ENCODE measurements at places on chromosomes 6 and 20.
A peak's percentile ranks its signal among the peaks of the same experiment; 100 is the strongest.

- DNase-seq = peak; percentile 73
Observed at GRCh38 chr20:63682384-63683139, 13.9 kb upstream of the TNFRSF6B start.

DNA sequence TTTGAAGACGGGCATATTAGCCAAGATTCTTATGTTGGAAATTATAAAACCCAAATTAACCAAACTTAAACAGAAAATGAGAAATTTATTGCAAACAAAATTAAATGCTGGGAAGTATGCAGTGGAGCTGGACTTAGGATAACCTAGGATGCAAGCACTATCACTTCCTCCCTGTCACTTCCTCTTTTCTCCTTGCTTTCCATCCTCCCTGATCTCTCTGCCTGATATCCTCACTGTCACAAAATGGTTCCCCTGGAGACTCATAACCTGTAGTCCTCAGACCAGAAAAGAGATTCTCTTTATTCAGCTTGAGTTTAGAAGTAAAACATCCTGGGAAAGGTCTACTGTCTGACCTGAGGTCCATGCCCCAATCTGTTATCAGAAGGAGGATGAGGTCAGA is 7.4 kb upstream of the KLHL32 start:
- DNase-seq = no peak

- peak; percentile 69 for DNase-seq
Observed at GRCh38 chr20:18585134-18585533, 2.7 kb upstream of the DTD1 start.

- DNase-seq = no peak
Observed at GRCh38 chr20:33515569-33516216, 25.8 kb downstream of the CBFA2T2 start.

DNA sequence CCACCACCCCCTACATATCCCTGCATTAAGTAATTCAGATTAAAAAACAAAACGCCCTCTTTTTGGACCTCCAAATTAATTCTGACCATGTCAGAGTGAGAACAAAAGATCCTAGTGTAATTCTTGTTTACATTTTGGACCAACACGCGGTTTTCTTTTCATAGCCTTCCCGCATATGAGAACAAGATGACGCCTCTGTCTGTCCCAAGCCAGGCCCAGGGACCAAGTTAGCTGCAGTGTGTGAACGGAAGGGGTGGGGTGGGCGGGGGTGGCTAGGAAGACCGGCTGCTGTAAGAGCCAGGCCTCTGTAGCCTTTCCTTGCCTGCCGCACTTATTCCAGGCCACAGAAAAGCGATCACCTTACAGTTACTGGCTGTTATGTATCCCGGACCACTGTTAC is 68.0 kb downstream of the PLCG1 start:
- DNase-seq = no peak

DNA sequence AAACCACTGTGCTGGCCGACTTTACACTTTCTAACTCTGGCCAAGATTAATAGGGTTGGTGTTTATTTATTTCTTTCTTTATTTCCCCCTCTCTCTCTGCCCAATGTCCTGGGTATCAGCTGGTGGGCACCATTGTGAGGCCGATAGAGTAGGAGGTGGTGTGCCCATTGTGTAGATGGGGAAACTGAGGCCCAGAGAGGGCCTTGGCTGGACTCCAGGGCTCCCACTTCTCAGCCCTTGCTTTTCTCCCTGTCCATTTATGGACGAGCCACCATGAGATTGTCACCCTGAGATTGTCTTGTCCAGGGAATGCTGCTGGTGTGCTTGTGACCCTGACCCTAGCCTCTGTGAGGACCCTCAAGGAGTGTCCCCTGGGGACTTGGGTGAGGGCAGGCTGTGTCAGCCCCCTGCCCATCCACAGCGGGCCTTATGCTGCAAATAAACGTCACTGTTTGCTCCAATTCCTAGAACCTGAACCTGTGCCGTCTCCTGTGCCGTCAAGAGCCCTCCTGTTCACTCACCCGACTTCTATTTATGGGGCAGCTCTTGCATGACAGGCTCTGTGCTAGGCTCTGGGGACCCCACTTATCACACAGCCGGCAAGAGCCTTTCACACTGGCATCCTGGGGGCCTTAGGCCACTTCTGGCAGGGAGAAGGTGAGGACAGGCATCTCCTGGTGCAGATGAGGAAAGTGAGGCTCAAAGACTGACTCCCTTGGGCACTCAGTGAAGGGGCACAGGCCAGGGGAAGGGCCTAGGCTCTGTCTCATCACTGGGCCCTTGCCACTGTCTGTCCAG is 24.8 kb downstream of the SUN5 start:
- DNase-seq = no peak

GRCh38 chr20:40922865-40923264 is 105.8 kb upstream of the TOP1 start:
- DNase-seq = no peak

DNA sequence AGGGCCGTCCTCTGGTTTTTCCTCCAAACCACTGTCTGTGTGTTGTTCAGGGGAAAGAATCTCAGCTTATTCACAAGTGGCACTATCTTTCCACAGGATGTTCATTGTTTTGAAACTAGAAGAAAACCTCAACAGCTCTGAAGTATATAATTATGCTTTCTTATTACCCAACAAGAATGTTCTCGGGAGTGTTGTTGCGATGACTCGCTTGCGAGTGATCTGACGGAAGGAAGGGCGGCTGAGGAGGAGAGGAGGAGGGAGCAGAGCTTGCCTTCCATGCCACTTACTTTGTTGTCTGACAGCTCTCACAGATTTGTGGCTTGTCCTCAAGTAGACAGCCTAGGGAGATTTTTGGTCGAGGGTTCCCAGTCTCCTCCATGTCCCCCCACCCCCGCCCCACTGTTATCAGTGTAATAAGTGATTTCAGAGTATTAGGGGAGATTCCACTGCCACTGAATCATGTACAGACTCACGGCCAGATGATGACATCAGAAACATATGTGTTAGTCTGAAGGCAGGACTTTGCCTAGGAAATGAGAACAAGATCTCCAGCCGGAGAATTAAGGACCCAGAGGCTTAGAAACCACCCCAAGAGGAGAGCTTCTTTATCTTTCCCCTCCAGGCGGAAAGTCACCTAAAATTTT is 80.7 kb upstream of the CCN6 start:
- peak; percentile 4 for DNase-seq

Data from DMS53 (cell line).